Brain microvascular endothelial cell (primary cell): ENCODE measurements at places on chromosomes 7 and 10.

DNA sequence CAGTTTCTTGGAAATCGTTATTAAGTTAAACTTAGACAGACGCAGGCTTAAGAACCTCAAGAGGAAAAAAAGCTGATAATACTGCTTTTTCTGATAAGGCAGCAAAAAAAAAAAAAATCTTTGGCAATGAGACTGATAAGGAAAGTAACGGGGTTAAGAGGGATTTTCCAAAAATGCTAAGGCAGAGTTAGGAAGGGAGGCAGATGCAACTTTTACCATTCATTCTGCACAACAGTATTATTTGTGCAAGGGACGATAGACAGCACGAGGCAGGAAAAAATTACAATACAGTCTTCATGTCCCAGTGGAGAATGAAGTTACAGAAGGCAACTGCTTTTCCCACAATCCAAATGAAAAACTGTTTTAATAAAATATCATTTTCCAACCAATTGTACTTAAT is 194.0 kb downstream of the DOCK4 start:
- no peak for DNase-seq

DNA sequence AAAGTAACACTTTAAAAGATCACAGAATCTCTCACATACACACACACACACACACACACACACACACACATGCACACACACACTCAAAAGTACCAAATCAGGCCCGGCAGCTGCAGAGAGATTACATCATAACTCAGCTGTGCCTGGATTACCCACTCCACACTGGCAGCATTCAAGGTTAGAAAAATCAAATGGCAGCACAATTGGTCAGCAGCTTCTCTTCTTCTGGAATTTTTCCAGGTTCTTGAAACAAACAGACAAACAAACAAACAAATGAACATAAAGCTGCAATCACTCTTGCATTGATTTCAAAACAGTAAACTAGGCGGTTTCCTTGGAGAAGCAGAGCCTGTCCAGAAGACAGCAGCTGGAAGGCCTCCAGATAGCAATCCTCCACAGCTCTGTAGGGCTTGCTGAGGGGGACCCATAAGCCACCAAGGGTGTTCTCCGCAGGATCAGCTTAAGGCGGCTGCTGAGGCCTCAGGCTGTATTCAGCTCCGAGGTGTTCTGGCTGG is 24.5 kb upstream of the FAM133B start:
- no peak for DNase-seq

DNA sequence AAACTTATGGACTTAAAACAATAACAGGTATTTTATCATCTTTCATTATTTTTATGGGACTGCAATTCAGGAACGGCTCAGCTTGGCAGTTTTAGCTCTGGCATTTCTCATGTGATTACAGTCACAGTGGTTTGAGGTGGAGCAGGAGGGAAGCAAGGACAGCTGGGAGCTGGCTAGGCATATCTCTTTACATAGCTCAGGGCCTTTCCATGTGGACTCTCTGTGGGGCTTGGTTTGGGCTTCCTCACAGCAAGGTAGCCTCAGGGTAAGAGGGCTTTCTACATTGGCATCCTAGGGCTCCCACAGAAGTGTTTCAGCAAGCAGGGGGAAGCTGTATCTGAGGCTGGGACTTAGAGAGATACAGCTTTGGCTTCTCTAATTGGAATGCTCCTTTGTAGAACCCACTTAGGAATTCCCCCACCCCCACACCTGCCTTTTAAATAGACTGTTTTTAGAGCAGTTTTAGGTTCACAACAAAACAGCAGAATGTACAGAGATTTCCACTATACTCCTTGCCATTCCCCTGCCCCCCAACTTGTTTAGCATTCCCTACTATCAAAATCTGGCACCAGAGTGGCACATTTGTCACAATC is 26.6 kb upstream of the SDHAF3 start:
- DNase-seq, result no peak

GRCh38 chr7:151301471-151302462 is 39.8 kb upstream of the NUB1 start:
- DNase-seq, result no peak

GRCh38 chr7:89998554-89998953 is 155.7 kb upstream of the STEAP1 start:
- DNase-seq, result no peak

DNA sequence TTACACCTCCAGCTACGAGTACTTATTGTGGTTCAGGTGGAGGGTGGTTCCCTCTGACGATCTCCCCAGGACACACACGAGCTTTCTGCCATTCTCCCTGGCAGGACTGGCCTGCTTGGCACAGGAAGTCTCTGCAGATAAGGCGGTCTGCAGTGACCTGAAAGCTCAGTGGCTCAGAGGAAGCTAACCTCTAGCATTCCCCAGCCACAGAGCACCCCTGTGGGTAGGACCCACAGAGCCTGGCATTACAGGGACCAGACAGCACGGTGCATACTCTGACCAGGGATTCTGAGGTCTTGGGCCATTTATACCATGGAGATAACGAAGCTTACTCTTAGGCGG is 1.9 kb upstream of the GPR146 start:
- no peak for DNase-seq

- DNase-seq, result peak; percentile 73
Measured at GRCh38 chr10:95742485-95742884, 13.5 kb upstream of the ENTPD1 start.

GRCh38 chr7:155752756-155753445 is 59.4 kb downstream of the SHH start:
- DNase-seq, result no peak

GRCh38 chr10:75807456-75807855 is 376.0 kb downstream of the LRMDA start:
- DNase-seq, result no peak

GRCh38 chr10:96660297-96660696 is 60.0 kb downstream of the PIK3AP1 start:
- DNase-seq, result no peak

GRCh38 chr7:137074391-137075030 is 206.1 kb downstream of the CHRM2 start:
- DNase-seq, result peak; percentile 11

DNA sequence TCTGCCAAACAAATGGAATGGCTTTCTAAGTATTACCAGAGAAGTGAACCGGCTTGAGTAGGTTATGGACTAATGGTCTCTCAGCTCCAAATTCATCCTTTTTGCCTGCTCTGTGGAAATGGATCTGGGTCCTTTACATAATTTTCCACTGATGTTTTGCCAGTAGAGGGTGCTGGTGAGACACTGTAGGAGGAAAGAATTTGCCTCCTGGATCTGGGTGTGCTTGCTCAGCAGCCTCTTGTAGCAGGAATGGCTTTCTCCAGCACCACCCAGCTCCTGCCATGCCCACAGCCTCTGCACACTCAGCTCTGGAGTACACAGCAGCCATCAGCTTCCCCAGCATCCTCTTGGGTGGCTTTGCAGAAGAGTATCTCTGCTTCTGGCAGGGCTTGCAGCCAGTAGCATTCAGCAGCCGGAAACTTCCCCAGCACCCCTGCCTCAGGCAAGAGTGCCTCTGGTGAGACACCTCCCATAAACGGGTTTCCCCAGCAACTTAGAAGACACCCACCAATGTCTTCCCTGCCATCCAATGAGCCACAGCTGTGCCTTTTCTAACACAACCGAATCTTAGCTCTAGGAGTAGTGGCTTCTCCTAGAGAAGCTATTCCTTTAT is 235.0 kb upstream of the PLPP4 start:
- peak; percentile 35 for DNase-seq

DNA sequence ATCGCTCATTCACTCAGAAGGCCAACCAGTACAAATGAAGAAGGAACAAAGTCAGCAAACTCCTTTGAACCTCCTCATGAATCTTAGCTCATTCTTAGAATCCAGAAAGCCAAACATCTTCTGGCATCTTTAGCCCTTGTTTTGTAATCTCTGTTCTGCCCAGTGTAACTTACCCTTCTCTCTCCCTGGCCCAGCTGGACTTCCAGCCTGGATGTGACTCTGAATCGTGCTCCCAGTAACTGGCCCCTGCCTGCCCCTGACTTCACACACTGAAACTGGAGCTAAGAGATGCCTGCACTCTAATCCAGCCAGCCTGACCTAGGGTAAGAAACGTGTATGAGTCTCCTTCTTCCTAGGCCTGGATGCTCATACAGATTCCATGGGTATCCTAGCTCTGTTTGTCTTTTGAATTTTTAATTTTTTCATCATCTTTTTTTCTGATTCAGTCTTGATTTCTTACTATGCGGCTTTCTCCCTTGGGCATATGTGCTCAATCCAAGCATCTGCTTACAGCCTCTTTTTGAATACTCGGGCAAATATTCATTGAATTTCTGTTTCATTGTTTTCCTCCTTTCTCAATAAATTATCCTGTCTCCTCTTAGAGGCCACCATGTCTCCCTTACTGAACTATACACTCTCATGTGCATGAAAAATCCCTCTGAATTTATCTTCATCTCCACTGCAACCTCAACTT is 845.6 kb upstream of the AUTS2 start:
- DNase-seq, result no peak

GRCh38 chr7:103025341-103025740 is 49.3 kb downstream of the FBXL13 start:
- no peak for DNase-seq
